ENCODE measurements at places on chromosomes 7 and 10. TPM values are rescaled to one million over a fixed set of nuclear protein-coding genes. Genes with fewer than 3 reads are reported as not detected.

DNA sequence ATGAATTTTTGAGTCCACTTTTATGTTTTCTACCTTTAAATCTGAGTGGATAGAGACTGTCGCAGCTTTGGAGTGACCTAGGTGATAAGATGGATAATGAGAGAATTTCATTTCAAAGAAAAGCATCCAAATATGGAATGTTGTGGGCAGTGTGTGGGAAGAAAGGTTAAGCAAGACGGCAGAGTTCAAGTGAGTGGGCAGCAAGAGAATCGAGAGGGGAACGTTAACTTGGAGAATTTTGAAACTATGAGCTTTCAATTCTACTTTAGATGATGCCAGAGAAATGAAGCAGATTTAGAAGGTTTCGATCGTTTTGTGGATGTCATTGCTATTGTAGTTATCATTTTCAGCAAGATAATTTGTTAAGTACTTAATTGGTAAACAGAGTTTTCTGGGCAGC lies 73.0 kb downstream of the XRCC2 start:
- no peak for DNase-seq
- no peaks in the 10 kb centered on the region for H3K4me1 ChIP-seq
- H3K27me3 ChIP-seq = no peaks in the 10 kb centered on the region
- H3K27ac ChIP-seq = peak overlapping the region; percentile 33
- H3K36me3 ChIP-seq = no peaks in the 10 kb centered on the region
- no peak overlapping the region for H3K4me3 ChIP-seq

GJC3 gene
- total RNA-seq = 12.6 TPM

GRCh38 chr7:85734823-85735222 lies 548.0 kb upstream of the SEMA3D start:
- DNase-seq = no peak
- H3K36me3 ChIP-seq = no peaks in the 10 kb centered on the region
- no peaks in the 10 kb centered on the region for H3K27me3 ChIP-seq
- H3K4me3 ChIP-seq = no peak overlapping the region

PTPRN2 gene
- 18.1 TPM for total RNA-seq

SPAM1 gene
- total RNA-seq = not detected

- H3K4me3 ChIP-seq = no peak overlapping the region
- peaks cover 46% of the 10 kb centered on the region for H3K4me1 ChIP-seq
- H3K27ac ChIP-seq = no peak overlapping the region
Measured at GRCh38 chr10:70533189-70533558, 54.6 kb downstream of the PALD1 start.

DNA sequence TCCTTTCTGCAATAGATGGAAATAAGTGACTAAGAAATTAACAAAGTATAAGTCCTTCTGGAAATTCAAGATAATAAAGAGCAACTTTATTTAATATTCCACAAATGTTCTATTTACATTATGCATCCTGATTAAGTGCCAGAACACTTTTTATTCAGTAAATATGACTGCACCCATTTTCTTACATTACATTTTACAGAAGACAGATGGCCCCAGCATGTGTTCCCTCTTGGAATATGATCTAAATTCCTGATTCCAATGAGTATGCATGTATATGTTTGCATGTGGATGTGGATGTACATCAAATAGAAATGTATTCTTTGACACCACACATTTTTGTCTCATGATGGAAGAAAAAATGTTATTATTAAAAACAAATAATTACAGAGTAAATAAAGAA lies 628.7 kb upstream of the SEMA3D start:
- no peaks in the 10 kb centered on the region for H3K4me1 ChIP-seq
- no peak overlapping the region for H3K4me3 ChIP-seq
- H3K36me3 ChIP-seq = no peaks in the 10 kb centered on the region
- no peaks in the 10 kb centered on the region for H3K27me3 ChIP-seq
- no peak for DNase-seq

GRCh38 chr10:3951993-3952392 lies 167.0 kb upstream of the KLF6 start:
- no peak overlapping the region for H3K27ac ChIP-seq
- H3K36me3 ChIP-seq = no peaks in the 10 kb centered on the region
- DNase-seq = no peak

GSTO1 gene
- total RNA-seq = 65.6 TPM

AHR gene
- 48.8 TPM for total RNA-seq

- no peaks in the 10 kb centered on the region for H3K27me3 ChIP-seq
- H3K4me1 ChIP-seq = peaks cover 18% of the 10 kb centered on the region
- no peak overlapping the region for H3K27ac ChIP-seq
- H3K4me3 ChIP-seq = no peak overlapping the region
Measured at GRCh38 chr10:131226446-131227162, 84.9 kb downstream of the TCERG1L start.

DNA sequence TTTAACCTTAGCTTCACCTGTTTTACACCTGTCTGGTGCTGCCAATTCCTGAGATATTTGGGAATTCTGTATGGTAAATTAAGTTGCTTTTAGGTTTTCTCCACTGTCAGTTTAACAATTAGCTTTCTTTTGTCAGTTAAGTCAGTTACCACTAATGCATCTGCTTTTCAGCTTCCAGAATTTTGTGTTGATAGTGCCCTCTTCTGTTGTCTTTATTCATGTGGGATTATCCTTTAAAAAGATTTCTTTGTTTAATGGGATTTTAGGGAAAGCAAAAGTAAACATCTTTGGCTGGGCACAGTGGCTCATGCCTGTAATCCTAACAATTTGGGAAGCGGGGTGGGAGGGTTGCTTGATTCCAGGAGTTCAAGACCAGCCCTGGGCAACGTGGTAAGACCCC lies 8.1 kb downstream of the TFAM start:
- H3K4me3 ChIP-seq = no peak overlapping the region
- no peak overlapping the region for H3K27ac ChIP-seq
- H3K4me1 ChIP-seq = no peaks in the 10 kb centered on the region
- no peaks in the 10 kb centered on the region for H3K27me3 ChIP-seq
- peaks cover 11% of the 10 kb centered on the region for H3K36me3 ChIP-seq

- no peaks in the 10 kb centered on the region for H3K36me3 ChIP-seq
- H3K4me1 ChIP-seq = peaks cover 46% of the 10 kb centered on the region
- H3K27ac ChIP-seq = no peak overlapping the region
- H3K4me3 ChIP-seq = no peak overlapping the region
- DNase-seq = no peak
- no peaks in the 10 kb centered on the region for H3K27me3 ChIP-seq
Measured at GRCh38 chr7:150986099-150986512, 4.7 kb upstream of the NOS3 start.

PAPOLB gene
- total RNA-seq = 0.94 TPM

MEIG1 gene
- total RNA-seq = 1.2 TPM

DNA sequence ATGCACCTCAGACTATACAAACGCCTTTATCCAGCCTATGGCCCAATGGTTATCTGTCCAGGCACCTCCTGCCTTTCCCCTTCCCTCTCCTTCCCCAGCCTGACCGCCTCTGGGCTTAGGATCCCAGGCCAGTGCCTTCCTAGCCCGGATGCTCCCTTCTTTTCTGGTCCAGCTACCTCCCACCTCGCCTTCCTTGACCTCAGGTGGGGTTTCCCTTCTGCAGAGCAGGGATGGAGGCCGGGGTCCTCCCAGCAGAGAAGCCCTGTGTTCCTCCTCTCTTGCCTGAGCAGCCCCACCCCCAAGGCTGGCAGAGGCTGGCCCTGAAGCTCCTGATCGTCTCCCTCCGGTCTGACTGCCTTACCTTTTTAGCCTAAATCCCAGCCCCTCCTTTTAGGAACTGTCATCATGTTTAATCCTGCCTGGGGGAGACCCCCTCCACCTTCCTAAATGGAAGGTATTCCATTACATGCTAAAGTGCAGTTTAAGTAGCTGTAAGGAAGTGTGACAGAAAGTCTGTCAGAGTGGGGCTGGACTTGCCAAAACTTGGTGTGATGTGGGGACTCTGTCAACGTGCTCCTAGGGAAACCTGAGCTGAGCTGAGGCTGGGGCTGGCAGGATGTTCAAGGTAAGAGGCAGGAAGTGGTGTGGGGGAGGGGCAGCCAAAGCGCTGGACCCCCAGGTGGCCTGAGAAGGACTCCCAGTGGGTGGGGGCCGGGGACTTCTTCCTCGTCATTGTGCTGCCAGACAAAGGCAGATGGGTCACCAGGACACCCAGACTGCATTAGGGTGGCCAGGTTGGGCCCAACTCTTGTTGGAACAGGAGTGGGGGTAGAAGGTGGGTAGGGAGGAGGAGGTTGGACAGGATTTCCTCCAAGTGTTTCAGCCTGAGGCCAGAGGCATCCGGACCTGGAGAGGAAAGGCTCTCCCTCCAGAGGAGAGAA lies 39.5 kb downstream of the LBX1 start:
- no peaks in the 10 kb centered on the region for H3K36me3 ChIP-seq
- DNase-seq = no peak
- H3K27me3 ChIP-seq = no peaks in the 10 kb centered on the region
- H3K4me3 ChIP-seq = no peak overlapping the region

DNA sequence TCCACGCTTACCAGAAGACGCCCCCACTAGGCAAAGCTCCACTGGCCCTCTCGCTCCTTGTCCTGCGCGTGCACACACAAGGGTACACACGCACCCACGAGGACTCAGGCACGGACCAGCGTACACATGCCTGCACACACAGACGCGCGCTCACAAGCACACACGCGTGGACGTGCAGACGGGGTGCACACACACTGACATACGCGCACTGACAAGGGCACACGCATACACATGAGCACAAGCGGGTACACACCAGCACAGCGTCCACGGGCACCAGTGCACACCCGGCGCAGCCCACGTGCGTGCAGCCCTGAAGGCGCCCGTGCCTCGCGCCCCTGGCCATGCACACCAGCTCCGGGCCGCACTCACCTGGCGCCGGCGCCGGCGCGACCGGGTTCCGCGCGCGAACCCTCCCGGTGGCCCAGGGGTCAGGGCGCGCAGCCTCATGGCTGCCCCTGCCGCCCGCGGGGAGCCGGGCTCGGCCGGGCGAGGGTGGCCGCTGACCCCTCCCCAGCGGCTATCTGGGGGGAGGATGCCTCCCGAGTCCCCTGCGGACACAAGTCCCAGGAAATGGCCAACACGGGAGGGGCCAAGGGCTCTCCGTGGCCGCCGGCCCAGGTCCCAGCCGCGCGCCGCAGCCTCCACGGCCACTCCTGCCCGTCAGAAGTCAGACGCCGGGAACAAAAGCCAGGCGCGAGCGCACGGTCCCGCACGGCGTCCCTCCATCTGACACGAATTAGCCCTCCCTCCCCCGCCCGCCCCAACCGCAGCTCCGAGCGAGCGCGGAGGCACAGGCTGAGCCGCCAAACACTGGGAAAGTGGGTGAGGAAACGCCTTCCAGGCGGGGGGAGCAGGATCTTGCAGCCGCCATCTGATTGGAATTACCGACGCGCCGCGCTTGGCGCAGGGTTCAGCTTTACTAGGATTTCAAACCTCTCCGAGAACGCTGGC lies 45.0 kb downstream of the TNS3 start:
- DNase-seq = no peak
- peak overlapping the region; percentile 44 for H3K4me3 ChIP-seq
- H3K36me3 ChIP-seq = peaks cover 3% of the 10 kb centered on the region
- peak overlapping the region; percentile 79 for H3K27ac ChIP-seq
- no peaks in the 10 kb centered on the region for H3K27me3 ChIP-seq
- H3K4me1 ChIP-seq = peaks cover 58% of the 10 kb centered on the region

ANKRD61 gene
- total RNA-seq = 0.20 TPM
